Sciatic nerve (tissue), 2 donors: ENCODE measurements at places on chromosomes 11 and 22. TPM values are rescaled to one million over a fixed set of nuclear protein-coding genes. Genes with fewer than 3 reads are reported as not detected.

AIFM3 gene
- 2.1 TPM for total RNA-seq

ANO3 gene
- total RNA-seq: 0.76 TPM

PDGFB gene
- 24.2 TPM for total RNA-seq

APOL6 gene
- 16.4 TPM for total RNA-seq

HORMAD2 gene
- total RNA-seq: not detected

OR52I1 gene
- total RNA-seq: 0.13 TPM

PACSIN3 gene
- 66.0 TPM for total RNA-seq

OR56A1 gene
- total RNA-seq: 0.13 TPM

ABTB2 gene
- 10.5 TPM for total RNA-seq

DEFB131B gene
- not detected for total RNA-seq

PHOX2A gene
- total RNA-seq: not detected

MYBPC3 gene
- total RNA-seq: 0.53 TPM
